ENCODE measurements at places on chromosomes 6 and 20.

DNA sequence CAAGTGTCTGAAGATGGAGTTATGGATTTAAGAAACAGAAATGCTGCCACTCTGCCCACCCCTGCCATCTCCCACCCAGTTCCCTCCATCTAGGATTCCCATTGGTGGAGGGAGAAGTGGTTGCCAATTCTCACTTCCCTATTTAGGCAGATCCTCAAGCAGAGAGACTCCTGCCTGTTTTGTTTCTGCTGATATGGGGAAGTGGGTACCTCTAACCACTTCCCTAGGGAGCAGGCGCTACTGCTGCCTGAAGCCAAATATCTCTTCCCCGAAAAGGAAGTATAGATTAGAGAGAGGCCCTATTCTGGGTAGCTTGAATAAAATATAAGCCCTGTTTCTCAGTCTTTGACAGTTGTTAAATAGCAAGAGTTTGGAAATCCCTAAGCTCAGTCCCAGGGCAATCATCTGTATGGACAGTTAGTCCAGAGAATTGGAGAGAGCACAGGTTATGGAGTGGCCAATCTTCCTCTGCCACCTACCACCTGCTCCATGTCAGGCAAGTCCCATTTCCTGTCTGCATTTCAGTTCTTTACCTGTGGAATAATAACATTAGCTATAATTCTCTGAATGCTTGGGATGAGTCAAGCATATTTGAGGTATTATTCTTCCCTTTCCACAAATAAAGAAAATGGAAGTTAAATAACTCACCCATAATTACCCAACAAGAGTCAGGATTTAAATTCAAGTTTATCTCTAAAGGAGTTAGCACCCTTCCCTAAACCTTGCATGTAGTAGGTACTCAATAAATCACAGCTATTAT lies 2.6 kb upstream of the ADGB start:
- no peak for DNase-seq

- no peak for DNase-seq
Measured at GRCh38 chr20:19317237-19318069, 105.0 kb downstream of the SLC24A3 start.

GRCh38 chr20:39044501-39044900 lies 82.4 kb downstream of the DHX35 start:
- DNase-seq, result no peak

DNA sequence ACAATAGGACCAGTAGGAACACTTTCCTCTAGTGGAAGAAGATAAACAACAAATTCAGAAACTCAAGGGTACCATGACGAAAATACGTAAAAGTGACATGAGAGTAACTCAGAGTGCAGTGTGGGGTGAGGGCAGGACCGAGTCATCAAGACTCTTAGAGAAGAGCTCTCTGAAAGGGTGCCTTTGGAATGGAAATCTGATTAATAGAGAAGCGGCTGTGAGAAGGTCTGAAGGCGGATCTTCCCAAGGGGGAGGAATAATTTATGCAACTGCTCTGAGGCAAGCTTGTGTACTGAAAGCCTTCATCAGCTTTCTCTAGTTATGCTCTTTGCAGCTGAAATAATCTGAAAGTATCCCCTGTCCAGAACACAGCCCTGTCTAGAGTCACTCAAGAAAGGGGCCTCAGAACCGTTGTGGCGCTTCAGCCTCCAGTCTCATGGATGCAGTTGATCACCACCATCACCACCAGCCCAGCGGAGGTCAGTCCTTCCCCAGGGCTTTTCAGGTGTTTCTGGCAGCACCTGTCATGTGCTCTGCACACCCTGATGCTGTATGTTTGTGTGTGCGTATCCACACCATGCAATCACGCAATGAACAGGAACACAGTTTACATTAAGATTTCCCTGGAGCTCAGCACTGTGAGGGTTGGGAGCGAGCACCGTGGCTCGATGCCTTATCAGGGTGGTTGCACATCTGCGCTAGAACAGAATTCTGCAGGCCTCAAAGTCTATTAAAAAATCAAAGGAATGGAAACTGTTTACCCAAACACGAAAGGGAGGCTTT lies 396.5 kb downstream of the SMOC2 start:
- DNase-seq, result no peak

GRCh38 chr6:36029464-36029863 lies 1.9 kb downstream of the MAPK14 start:
- DNase-seq, result no peak

- DNase-seq, result no peak
Measured at GRCh38 chr6:154489822-154490221, 20.7 kb downstream of the CNKSR3 start.

GRCh38 chr6:13548500-13549210 lies 25.7 kb upstream of the SIRT5 start:
- DNase-seq, result no peak

- DNase-seq, result no peak
Measured at GRCh38 chr6:117381749-117382148, 44.0 kb downstream of the ROS1 start.

GRCh38 chr6:134363323-134364039 lies 45.6 kb upstream of the SGK1 start:
- DNase-seq, result no peak

- DNase-seq, result no peak
Measured at GRCh38 chr20:2610941-2611720, 41.3 kb upstream of the NOP56 start.

GRCh38 chr6:166595949-166596348 lies 9.5 kb upstream of the RAMACL start:
- no peak for DNase-seq

GRCh38 chr6:130680116-130680515 lies 147.1 kb upstream of the SMLR1 start:
- no peak for DNase-seq

DNA sequence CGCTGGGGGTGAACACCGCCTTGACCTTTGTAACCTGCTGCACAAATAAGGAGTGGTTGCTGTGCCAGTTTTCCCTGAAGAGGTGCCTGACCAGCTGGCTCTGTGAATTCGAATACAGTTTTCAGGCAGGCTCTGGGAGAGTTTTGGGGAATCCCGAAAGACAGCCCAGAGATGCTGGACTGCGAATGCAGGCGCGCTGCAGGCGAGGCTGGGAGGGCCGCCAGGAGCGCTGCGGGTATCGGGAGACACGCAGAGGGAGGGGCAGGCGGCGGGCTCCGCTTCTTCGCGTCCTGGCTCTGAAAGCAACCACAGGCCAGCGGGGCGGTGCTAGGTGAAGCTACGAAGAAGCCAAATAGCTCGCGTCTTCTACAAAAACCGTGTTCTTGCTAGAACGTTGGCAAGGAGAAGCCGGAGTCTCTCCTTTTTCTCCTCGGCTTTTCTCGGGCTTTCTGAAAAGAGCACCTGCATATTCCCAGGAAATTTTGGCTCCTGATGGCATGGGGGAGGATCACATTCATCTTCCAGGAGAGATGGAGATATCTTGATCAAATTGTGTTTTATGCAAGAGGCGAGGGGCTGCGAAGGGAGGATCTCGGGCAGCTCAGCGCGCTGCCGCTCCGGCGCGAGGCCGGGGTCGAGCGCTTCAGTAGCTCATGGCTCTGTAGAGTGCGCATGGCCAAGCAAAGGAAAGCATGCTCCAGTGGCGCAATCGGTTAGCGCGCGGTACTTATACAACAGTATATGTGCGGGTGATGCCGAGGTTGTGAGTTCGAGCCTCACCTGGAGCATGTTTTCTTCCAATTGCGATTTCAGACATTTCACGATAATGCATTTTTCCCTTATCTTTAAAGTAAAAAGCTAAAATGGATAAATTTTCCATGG lies 158.1 kb upstream of the ZNF184 start:
- no peak for DNase-seq

DNA sequence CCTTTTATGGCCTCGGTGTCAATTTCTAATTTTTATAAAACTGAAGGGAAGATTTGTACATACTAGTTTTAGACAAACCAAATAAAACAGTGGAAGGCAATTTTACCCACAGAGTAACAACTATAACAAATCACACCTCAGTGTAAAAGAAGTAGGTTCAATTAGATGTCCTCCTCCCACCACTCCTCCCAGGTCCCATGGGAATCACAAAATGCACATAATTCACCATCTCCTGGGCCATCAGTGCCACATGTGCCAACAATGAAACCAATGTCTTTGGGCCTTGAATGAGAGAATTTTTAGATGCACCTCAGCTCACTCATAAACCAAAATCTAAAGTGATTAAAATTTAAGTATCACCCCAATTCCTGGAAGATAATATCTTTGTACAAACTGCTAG lies 267.8 kb downstream of the BTBD9 start:
- DNase-seq, result no peak

Data from activated CD4-positive, alpha-beta T cell treated with anti-CD3 and anti-CD28 coated beads, Interleukin-2, amount 50 U/mL, for 4 hours (primary cell).